ENCODE measurements at places on chromosomes 12 and 14.

DNA sequence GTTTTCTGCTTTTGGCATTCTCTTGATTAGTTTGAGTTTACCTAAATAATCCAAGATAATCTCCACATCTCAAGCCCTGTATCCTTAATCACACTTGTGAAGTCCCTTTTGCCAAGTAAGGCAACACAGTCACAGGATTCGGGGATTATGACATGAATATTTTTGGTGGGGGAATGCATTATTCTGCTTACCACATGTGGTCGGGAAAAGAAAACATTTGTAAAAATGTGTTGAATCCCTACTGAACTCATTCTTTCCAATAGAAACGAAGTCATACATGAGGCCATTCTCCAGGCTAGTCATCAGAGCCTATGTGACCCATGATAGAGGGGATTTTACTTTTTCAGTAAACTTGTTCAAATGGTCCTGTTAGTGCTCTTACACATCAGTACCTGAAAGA lies 58.5 kb upstream of the PRICKLE1 start:
- DNase-seq, result no peak

DNA sequence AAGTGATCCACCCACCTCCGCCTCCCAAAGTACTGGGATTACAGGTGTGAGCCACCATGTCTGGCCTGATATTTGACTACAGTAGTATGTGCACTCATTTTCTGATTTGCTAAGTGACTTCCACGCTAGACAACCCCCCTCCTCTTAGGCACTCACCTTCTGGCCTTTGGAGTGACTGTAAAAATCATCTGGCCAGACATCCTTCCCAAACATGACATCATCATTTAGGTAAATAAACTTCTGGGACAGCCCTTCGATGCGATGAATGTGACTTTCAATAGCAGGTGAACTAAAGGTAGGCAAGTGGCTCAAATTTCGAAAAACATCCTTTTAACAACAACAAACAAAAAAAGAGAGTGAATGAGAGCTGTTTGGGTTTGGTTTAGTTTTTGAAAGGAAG lies 30.6 kb upstream of the SYCP3 start:
- DNase-seq, result no peak

DNA sequence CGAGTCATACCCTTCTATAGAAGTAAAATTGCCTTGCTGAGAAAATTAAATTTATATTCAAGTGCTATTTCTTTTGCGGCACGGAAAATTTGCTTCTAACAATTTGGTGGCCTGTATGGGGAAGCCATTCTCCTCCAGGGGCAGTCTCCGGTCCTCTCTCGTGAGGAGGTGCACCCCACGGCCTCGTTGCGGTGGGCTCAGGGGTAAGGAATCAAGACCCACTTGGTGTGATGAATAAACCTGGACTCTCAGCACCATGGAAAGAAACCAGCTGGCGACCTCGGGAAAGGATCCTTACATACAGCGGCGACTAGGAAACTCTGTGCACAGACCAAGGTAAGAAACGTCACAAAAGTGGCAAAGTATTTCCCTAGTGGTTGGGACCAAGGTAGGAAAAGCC lies 252.9 kb downstream of the DPY19L2 start:
- DNase-seq, result no peak

DNA sequence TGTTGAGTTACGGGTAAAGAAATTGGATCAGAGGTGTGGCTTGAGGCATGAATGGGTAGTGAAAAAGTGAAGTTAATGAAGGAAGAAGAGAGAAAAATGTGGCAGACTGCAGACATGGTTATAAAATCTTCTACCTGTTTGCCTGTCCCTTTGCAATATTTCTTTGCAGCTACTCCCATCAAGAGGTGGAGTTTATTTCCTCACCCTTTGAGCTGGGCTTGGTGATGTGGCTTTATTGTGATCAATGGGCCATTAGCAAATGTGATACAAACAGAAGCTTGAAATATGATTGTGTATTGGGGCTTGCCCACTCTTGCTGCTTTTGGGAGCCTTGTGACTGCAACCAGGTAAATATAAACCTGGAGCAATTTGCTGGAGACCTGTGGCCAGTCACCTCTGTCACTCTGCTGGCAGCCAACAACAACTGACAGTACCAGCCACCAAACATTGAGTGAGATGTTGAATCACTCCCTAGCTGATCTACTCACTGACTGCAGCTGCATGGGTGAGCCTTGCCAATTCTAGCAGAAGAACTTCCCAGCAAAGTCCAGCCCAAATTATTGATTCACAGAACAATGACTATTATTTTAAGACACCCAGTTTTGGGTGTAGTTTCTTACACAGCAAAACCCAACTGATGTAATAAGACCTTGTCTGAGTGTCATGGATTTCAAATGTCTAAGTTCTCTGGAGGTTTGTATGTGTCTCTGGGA lies 151.0 kb upstream of the ATP2B1 start:
- no peak for DNase-seq

DNA sequence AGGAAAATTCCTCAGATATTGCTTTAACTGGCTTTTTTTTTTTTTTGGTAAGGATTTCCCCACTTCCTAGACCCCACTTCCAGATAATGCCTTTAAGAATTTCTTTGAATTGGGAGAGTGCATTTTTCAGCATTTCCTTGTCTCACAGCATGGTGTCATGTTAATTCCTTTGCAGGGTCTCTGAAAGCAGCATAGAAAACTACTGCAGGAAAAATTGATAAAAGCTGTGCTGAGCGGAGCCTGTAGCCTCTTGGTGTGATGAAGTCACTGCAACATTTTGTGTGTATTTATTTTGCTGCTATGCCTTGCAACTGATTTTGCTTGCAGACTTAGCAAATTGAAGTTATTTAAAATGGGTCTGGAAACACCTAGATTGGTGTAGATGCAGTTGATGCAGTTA lies 2.7 kb downstream of the ANO4 start:
- no peak for DNase-seq

- no peak for DNase-seq
These were observed 30.7 kb downstream of the MAP4K5 start for GRCh38 chr14:50501642-50502041.

GRCh38 chr12:6193853-6194815 lies 6.1 kb upstream of the CD9 start:
- DNase-seq, result peak; percentile 78

DNA sequence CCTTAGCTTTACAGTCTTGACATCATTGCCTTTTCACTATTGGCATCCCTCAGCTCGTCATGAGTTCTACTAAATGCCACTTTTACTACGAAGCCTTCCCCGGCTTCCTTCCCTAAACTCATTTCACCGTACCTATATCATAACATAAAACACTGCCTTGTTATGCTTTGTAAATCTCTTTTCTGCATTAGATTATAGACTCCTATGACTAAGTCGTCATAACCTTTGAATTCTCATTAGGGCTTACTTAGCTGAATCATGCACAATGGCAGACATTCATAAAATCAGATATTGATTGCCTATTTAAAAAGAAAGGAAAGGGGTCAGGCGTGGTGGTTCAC lies 21.0 kb downstream of the BTG1 start:
- no peak for DNase-seq

GRCh38 chr12:114701104-114701414 lies 17.1 kb upstream of the TBX3 start:
- no peak for DNase-seq

GRCh38 chr12:55703288-55703687 lies 4.4 kb downstream of the ITGA7 start:
- DNase-seq, result no peak

GRCh38 chr14:72060460-72060859 lies 128.2 kb downstream of the RGS6 start:
- DNase-seq, result no peak

DNA sequence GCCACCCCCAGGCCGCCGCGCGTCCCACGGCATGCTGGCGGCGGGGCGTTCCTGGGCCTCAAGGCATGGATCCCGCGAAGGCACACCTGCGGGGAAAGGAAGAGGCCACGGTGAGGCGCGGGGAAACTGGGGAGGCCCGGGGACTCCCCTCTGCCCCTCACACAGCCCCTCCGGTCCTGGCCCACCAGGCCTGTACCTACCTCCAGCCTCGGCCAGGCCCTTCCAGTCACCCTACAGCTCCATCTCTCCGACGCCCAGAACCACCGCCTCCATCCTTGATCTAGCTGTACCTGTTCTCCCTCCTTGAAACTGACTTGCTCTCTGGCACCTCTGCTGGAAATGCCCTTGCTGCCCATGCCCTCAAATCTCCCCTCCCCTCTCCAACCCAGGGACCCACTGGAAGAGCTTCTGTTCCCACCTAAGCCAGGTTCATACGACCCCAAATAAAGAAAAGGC lies 1.7 kb downstream of the ANKRD9 start:
- DNase-seq, result no peak

GRCh38 chr14:50095895-50096294 lies 20.5 kb downstream of the VCPKMT start:
- DNase-seq, result no peak

- no peak for DNase-seq
These were observed 452.8 kb downstream of the AACS start for GRCh38 chr12:125518074-125518473.

DNA sequence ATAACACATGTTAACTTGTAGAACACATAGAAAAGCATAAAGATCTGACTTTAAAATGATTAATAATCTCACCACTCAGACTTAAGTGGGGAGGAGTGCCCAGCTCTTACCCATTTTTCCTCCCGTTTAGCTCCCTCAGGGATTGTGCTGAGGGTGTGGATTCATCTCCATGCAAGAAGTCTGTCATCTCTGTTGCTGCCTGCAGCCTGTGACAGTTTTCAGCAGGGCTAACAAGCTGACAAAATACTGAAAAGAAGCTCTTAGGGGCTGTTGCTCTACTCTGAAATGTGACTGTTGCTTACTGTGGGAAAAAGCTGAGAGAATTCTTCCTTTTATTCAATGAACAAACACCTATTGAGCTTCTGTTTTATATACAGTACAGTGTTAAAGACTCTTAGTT lies 216.2 kb downstream of the CPNE8 start:
- no peak for DNase-seq

GRCh38 chr12:123675436-123675835 lies 4.5 kb downstream of the TCTN2 start:
- no peak for DNase-seq

DNA sequence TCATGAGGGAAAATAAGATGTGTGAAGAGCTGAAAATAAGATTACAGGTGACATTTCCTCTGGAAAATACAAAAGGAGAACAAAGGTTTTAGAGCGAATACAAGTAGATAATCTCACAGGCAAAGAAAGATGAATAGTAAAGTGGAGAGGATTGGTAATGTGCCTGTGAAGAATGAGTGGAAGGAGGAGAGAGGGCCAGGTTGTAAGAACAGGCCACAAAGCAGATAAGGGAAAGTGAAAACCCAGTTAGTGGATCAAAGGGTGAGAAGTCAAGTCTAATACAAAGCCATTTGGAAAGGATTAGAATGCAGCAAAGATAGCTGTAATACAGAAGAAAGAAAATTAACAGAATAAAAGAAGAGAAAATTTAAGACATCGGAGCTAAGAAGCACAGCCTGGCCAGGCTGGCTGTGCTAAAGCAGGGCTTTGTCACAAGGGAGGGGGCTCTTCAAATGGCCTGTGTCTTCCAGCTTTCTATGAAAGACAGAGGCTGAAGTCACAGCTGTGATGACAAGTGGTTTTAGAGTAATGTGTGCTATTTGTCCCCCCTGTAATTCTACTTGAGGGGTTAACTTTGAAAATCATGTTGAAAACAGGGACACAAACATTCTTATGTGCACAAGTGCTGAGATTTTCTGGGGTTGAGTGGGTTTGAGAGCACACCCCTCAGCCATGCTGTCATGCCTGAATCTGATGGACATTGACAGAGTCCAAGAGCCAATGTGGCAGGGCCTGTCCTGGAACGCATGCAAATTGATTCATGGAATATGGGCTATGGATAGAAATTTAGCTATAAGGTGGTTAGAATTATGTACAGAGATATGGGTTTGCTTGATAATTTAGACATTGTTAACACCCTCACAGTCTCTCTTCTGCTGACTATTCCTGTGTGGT lies 344.5 kb upstream of the NAV3 start:
- no peak for DNase-seq

DNA sequence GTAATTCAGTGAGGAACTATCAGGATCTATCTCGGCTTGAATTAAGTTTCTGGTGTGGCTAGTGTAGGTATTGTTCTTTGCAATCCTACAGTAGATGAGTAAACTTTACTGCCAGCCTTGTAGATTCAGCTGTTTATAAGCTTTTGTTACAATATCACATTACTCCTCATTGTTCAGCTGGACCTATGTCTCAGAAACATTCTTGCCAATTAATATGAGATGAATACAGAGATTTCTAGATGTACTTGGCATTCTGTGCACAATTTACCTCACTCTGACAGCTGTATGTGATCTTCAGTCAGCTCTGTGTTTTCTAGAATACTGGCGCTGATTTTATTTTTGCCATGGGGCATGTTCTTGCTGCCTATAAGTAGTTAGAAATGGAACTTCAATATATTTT lies 55.7 kb downstream of the METTL25 start:
- no peak for DNase-seq

- no peak for DNase-seq
These were observed 8.2 kb upstream of the ZNF740 start for GRCh38 chr12:53172352-53172751.

GRCh38 chr14:101256266-101256665 lies 305.0 kb upstream of the DIO3 start:
- no peak for DNase-seq

DNA sequence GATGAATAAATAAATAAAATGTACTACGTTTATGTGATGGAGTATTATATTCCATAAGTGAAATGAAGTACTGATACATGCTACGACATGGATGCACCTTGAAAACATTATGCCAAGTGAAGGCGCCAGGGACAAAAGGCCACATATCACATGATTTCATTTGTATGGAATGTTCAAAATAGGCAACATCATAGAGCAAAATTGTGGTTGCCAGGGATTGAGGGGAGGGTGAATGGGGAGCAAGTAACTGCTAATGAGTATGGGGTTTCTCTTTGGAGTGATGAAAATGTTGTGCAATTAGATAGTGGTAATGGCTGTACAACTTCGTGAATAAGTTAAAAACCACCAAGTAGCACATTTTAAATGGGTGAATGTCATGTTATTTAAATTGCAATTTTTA lies 132.8 kb downstream of the SLC38A4 start:
- no peak for DNase-seq

GRCh38 chr12:122413516-122414404 lies 8.7 kb downstream of the CLIP1 start:
- peak; percentile 40 for DNase-seq

GRCh38 chr14:105366386-105367074 lies 31.8 kb upstream of the TEX22 start:
- no peak for DNase-seq

DNA sequence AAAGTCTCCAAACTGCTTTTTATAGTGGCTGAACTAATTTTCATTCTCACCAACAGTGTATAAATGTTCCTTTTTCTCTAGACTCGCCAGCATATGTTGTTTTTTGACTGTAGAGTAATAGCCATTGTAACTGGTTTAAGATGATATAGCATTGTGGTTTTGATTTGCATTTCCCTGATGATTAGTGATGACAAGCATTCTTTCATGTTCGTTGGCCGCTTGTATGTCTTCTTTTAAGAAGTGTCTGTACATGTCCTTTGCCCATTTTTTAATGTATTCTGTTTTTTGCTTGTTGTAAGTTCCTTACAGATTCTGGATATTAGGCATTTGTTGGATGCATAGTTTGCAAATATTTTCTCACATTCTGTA lies 404.9 kb downstream of the FLRT2 start:
- no peak for DNase-seq

- no peak for DNase-seq
These were observed 75.7 kb downstream of the GTF2A1 start for GRCh38 chr14:81144824-81145603.

- no peak for DNase-seq
These were observed 56.7 kb downstream of the BCL11B start for GRCh38 chr14:99215277-99215676.

- no peak for DNase-seq
These were observed 48.4 kb downstream of the ETV6 start for GRCh38 chr12:11697670-11698387.

All from NAMALWA (cell line).